ENCODE measurements at places on chromosomes 6 and 20. TPM values are rescaled to one million over a fixed set of nuclear protein-coding genes. Genes with fewer than 3 reads are reported as not detected.

DNA sequence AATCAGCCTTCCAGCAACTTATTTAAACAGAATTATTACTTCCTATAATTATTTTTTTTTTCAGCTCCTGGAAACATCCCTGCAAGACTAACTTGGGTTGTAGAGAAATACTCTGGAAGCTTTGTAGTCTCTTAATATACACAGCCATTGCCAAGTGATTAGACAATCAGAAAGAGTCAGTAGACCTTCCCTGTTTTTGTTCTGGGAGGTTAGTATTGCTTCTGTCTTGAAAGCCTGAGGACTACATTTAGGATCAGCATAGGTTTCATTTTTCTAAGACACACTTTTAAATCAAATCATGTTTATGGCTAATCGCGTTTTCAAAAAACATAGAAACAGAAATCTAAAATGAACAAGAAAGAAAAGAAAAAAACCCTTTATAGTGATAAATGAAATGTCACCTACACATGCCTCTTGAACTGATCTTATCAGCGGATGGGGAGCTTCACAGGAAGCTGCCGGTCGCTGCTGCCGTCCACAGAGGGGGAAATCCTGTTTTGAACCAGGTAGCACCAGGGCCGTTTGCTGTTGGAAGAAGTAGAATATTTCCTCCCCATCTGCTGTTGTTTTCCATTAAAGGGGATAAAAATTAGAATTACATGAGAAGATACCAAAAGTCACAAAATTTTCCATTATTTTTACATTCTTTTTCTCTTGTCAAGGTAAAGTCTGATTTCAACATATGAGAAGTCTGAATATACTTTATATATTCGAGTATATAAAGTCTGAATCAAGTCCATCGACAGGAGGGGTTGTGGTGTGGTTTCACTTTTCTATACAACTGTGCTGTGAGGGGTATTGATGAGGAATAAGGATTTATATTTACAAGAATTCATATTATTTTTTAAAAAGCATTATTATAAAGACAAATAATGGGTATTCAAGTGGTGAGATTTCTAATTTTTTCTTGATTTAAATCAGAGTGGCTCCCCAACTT, 94.6 kb downstream of the ARMC2 start:
- DNase-seq = no peak

DNA sequence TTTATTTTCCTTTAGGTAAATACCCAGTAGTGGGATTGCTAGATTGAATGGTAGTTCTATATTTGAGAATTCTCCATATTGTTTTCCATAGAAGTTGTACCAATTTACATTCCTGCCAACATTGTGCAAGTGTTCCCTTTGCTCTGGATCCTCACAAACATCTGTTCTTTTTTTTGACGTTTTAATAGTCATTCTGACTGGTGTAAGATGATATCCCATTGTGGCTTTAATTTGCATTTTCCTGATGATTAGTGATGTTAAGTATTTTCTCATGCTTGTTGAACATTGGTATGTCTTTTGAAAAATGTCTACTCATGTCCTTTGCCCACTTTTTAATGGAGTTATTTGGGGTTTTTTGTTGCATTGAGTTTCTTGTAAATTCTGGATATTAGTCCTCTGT, 85.6 kb downstream of the UBE3D start:
- DNase-seq = no peak

GRCh38 chr6:128925765-128926164, 42.8 kb downstream of the LAMA2 start:
- no peak for DNase-seq

DNA sequence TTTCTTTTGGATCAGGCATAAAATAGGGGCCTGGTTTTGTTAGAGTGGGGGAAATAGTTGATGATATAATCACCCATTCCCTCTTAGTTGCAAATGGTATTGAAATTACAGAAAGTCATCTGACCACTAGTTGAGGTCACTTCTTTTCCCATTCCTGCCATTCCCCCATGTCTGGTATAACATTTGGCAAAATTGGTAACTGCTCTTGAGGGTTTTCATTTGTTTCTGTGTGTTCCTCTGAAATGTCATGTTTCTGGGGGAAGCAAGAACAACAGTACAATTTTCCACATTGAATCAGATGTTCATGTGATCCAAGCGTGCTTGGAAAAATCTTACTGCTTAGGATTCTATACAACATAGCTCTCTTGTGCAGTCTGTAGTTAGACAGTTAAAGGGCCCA, 7.3 kb downstream of the AIG1 start:
- no peak for DNase-seq

- no peak for DNase-seq
Measured at GRCh38 chr6:21294144-21294543, 299.4 kb upstream of the SOX4 start.

- DNase-seq = peak; percentile 31
Measured at GRCh38 chr6:72950114-72950860, 275.0 kb downstream of the KHDC1L start.

DNA sequence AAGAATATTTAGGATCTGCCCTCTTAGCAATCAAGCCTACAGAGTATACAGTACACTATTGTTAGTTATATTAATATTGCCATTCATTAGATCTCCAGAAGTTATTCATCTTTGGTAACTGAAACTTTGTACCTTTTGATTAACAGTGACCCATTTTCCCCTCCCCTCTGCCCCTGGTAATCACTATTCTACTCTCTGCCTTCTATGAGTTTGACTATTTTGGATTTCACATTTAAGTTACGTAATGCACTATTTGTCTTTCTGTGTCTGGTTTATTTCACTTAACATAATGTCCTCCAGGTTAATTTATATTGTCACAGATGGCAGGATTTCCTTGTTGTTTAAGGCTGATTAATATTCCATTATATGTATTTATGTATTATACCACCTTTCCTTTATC, 86.0 kb upstream of the TINAG start:
- no peak for DNase-seq

DNA sequence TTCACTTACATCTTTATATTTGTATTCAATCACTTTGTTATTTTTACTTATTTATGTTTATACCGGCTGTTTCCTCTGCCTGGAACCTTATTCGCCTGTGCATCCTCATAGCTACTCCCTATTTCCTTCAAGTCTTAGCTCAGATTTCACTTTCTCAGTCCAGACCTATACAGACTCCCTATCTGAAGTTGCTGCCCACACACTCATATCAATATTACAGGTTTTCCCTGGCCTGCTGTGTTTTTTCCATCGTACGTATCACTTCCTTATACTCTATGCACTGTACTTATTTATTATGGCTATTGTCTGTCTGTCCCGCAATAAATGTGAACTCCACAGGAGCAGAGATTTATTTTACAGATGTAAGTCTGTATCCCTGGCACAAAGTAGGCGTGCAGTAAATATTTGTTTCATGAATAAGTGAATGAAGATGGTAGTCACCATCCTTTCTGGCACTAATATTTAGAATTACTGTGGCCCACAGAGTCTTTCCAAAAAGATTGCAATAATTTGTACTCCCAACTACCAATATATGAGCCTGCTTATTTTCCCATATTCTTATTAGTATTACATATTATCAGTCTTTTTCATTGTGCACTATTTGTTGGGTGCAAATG, 64.9 kb downstream of the TNFAIP3 start:
- no peak for DNase-seq

DNA sequence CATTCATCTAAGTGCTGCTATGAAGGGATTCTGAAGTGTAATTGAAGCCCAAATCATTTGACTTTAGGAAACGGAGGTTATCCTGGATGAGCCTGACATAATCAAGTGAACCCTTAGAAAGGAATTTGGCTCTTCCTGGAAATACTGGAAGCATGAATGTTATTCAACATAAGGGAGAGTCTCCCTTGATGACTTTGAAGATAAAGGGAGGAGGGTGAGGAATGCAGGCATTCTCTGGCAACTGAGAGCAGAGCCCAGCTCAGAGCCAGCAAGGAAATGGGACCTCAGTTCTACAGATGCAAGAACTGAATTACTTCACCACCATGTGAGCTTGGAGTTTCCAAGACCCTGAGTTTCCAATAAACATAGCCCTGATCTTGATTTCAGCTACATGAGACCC, 168.2 kb downstream of the DLL1 start:
- DNase-seq = no peak

DNA sequence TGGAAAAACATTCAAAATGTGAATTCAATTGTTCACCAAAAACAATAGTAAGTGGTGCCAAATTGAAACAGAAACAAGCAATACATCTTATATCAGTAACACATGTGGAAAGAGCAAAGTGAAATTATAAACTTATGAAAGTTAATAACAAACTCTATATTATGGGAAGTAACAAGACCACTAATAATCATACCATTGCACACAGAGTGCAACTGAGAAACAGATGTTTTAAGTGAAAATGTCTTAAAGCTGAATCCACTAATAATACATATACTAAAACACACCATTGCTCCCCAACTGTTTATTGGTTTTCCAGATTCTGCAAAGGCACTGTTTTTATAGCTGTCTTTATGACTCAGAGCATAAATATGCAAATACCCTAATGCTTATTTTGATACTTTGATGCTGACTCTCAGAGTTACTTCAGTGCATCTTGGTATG, 292.3 kb downstream of the RFPL4B start:
- no peak for DNase-seq

GRCh38 chr6:43436577-43437282, 9.4 kb downstream of the ABCC10 start:
- peak; percentile 97 for DNase-seq

The F13A1 gene
- not detected for polyA plus RNA-seq

The FAM209B gene
- polyA plus RNA-seq = 0.42 TPM

The VNN1 gene
- 11.7 TPM for polyA plus RNA-seq

The FNDC11 gene
- polyA plus RNA-seq = 0.07 TPM

The KCNK16 gene
- polyA plus RNA-seq = not detected

The HLA-G gene
- polyA plus RNA-seq = 0.30 TPM

The CALHM6 gene
- polyA plus RNA-seq = not detected

The PI3 gene
- polyA plus RNA-seq = not detected

The PRKN gene
- 0.50 TPM for polyA plus RNA-seq

The DEFB124 gene
- polyA plus RNA-seq = not detected

The ADAM33 gene
- not detected for polyA plus RNA-seq

The FERMT1 gene
- polyA plus RNA-seq = 15.1 TPM

The HCRTR2 gene
- not detected for polyA plus RNA-seq

All from HepG2 (cell line).